ENCODE measurements at places on chromosomes 1 and 21.

DNA sequence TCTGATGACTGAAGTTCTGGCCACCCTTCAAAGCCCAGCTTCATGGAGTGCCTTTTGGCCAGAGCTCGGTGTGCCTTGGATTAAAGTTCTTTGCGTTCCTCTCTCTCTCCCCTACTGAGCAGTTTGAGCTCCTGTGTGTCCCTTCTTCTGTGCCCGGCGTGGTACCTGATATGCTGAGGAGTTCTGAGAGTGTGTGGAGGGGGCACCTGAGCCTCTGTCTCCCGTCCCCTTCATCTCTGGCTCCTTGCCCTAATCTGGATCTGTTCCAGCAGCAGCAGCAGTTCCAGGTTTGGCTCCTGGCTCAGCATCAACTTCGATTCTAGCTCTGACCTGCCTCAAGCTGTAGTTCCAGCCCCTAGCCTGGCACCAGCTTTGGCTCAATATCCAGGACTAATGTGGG, 25.1 kb upstream of the MYCL start:
- peak; percentile 4 for DNase-seq

DNA sequence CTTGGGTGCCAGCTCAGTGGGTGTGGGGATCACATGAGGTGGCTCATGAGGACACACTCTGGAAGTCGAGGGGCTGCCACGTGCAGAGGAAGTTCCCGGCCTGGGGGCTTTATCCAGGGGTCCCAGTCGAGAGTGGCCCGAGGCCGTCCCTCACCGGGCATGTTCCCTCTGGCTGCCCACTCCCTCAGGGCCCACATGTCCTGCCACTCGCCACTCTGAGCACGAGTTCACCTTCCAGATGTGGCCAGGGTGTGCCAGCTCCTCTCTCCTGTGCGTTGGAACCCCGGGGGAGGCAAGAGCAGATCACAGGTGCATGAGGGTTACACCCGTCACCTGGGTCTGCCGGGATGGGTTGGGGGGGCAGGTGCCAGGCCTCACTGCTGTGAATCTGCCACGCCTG, 14.6 kb downstream of the TMEM201 start:
- DNase-seq, result no peak

DNA sequence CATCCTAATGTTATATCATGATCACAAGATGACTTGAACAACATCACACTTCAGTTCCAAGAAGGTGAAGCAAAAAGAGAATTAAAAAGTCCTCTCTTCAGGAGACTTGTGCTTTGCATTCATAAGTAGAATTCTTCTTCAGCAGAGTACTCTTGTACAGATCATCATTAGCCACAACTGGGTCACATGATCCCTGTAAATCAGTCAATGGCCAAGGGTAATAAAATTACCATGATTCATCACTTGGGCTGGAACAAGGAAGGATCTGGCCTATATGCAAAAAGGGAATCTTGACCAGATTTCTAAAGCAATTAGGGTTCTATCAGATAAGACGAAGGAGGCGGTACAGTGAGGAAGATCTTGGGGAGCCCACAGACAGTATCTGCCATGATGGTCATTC, 458.0 kb upstream of the DEPDC1 start:
- peak; percentile 27 for DNase-seq

DNA sequence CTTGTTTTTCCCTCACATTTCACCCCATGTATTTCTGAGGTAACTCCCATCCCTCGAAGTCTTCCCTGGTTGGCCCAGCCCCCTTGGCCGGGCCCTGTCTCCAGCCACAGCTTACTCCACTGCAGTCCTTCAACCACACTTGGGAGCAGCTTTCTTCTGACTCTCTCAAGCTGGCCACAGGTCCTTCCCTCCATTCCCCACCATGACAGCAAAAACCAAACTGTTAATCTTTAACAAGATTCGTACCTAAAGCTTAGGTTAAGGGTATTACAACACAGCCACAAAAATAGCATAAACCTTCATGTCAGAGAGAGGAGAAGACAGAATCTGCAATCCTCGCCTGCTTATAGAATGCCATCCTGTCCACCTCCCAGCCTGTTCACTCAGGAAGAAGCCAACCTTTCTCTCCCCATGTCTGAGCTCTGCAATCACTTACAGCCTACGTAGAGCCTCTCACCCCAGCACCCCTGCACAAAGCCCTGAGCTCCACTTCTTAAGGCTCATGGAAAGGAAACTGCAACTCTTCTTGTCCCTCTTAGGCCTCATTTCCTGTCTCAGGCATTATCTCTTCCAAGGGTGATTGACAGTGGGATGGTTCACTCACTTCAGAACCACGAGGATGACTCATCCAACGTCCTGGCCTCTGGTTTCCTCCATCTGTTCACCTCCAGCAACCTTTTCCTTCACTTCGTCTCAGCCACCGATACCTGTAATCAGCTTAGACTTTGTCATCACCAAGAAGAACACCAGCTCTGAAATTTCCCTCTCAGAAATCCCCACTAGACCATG, 72.8 kb downstream of the CD2 start:
- no peak for DNase-seq

All from fibroblast of the aortic adventitia (primary cell).